ENCODE measurements at places on chromosomes 1 and 21.

DNA sequence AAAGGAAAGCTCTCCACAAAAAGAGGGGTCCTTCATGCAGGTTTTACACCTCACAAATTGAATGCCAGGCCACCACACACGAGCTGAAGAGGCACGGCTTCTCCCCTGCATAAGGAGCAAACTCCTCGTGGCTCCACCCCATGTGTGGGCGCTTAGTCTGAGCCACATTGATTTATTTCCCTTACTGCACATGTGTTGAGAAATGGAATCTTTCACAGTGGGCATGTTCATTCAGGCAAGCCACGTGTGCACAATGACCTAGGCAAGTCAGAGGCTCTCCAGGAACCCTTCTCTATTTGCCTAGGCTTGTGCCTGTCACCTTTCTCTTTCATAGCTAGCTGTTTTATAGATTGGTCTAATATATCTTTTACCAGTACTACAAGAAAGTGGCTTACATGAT lies 120.5 kb downstream of the LTN1 start:
- no peak for DNase-seq

DNA sequence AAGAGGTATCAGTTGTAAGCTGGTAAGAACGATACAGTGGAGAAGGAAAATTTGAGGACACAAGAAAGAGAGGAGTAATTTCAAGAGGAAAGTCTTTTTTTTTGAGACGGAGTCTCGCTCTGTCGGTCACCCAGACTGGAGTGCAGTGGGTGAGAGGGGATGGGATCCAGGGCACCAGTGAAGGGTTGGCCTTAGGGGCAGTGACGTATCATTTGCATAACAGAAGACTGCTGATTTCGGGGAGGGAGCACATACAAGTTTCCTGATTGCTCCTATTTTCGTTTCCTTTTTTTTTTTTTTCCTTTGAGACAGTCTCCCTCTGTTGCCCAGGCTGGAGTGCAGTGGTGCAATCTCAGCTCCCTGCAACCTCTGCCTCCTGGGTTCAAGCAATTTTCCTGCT lies 4.2 kb downstream of the S100A13 start:
- peak; percentile 72 for DNase-seq

DNA sequence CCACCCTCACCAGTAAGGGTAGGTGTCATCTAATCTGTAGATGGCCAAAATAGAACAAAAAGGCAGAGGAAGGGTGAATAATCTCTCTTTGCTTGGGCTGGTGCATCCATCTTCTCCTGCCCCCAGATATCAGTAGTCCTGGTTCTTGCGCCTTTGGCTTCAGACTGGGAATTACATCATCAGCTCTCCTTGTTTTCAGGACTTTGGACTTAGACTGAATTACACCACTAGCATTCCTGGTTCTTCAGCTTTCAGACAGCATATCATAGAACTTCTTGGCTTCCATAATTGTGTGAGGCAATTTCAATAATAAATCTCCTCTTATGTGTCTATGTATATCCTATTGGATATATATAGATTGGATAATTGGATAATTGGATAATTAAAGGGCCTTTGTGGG lies 403.0 kb upstream of the USP24 start:
- no peak for DNase-seq

- DNase-seq: peak; percentile 84
Measured at GRCh38 chr21:36155603-36156338, 853 bp upstream of the DOP1B start.

- no peak for DNase-seq
Measured at GRCh38 chr1:88204111-88204510, 480.0 kb upstream of the PKN2 start.

DNA sequence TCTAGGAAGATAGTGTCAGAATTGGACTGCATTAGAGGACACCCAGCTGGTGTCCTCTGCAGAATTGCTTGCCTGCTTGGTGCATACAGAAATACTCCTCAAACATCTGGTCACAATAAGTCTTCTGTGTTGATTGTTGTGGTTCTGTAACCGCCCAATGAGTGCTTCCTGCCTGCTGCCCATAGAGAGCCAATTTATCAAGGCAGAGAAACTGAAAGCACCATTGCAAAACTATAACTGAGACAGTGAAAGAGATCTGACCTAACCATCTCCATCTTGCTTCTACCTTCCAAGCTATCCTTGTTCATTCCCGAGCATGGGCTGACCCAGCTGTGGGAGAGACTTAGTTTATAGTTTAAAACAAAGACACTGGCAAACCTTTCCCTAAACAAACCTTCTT lies 462.4 kb upstream of the RGS18 start:
- DNase-seq: no peak

DNA sequence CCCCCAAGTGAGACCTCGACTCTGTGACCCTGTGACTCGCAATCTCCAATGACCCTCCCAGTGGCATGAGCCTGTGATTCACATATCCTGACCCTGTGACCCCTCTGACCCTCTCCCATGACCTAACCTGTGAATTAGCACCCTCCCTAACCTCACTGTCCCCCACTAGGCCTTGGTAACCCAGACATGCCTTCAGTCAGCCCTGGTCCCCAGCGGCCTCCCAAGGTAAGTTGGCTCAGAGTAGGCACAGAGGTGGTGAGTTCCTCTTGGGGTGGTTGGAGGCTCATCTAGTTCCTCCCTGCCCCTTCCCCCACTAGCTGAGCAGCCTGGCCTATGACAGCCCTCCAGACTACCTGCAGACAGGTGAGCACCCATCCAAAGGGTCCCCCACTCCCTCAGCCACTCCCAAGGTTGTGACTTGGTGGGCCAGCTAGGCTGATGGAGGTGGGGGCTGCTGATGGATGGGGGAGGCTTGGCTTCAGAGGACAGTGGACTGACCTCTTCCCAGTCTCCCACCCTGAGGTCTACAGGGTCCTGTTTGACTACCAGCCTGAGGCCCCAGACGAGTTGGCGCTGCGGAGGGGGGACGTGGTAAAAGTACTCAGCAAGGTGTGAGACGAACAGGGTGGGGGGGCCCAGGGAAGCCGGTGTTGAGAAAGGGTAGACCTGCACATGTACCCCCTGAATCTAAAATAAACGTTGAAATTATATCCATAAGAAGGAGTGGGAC lies 1.6 kb downstream of the SH3D21 start:
- DNase-seq: no peak

- no peak for DNase-seq
Measured at GRCh38 chr1:33337441-33337840, 16.5 kb upstream of the A3GALT2 start.

DNA sequence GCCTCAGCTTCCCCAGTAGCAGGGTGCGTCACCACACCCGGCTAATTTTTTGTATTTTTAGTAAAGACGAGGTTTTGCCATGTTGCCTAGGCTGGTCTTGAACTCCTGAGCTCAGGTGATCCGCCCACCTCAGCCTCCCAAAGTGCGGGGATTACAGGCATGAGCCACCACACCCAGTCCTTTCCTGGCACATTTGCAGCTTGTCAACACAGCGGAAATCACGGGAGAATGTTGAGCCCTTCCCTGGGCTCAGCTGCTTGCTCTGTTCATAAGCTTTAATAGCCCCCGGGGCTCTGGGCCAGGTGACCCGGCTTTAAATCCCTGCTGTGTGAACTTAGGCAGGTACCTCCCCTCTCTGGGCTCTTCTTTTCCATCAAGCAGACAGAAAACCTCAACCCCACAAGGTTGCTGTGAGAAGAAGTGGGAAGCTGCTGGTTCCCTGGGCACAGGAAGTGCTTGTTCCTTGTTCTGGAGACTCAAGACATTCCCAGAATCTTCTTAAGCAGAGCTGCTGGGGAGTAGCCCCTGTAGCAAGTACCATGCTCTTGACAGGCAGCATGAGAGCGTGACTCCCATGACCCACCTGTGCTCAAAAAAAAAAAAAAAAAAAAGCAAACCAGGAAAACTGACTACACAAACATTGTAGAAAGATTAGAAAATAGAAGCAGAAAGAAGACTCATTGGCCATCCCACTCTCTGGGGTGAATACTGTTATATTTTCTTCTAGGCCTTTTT lies 14.5 kb upstream of the SELENON start:
- DNase-seq: no peak

DNA sequence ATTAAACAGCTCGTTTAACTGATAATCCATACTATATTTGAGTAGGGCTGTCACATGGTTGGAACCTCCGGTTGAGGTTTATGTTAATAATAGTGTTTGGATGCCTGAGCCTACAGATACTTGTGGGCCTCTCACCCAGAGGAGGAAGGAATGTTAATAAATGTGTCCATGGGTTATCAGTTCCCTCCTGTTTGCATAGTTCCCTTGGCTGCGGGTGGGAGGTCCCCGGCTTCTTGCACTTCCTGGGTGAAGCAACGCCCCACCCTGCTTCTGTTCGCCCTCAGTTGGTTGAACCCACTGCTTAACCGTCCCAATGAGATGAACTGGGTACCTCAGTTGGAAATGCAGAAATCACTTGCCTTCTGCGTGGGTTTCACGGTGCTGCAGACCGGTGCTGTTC lies 23.6 kb upstream of the GBP1 start:
- no peak for DNase-seq

GRCh38 chr1:64663668-64664067 lies 81.2 kb upstream of the RAVER2 start:
- DNase-seq: peak; percentile 67

DNA sequence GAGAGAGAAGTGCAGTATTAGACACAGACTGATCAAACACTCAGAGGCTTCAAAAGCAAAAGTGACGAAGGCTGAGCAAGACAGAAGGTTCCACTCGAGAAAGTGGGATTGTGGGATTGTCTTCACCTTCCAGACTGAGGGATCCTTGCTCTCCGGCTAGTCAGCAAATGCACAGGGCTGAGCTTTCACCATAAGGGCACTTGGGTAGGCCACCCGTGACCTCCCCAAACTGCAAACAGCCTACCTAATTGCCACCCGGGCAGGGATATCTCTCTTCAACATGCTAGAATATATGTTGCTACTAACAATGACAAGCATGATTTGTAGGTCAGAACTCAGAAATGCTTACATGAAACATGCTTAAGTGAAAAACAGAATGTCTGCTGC lies 35.3 kb upstream of the RIPK4 start:
- DNase-seq: no peak

GRCh38 chr1:198387587-198387986 lies 152.9 kb downstream of the ATP6V1G3 start:
- peak; percentile 14 for DNase-seq

DNA sequence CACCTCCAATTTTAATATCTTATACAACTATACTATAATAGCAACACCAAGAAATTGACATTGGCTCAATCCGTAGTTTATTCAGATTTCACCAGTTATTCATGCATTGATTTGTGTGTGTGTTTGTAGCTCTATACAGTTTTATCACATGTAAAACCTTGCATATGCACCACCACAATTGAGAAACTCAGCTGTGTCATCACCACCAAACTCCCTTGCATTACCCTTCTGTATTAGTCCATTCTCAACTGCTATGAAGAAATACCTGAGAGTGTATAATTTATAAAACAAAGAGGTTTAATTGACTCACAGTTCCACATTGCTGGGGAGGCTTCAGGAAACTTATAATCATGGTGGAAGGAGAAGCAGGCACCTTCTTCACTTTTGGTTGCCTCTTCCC lies 162.1 kb downstream of the PATJ start:
- no peak for DNase-seq

GRCh38 chr1:40592107-40592803 lies 60.8 kb downstream of the ZNF684 start:
- peak; percentile 24 for DNase-seq

DNA sequence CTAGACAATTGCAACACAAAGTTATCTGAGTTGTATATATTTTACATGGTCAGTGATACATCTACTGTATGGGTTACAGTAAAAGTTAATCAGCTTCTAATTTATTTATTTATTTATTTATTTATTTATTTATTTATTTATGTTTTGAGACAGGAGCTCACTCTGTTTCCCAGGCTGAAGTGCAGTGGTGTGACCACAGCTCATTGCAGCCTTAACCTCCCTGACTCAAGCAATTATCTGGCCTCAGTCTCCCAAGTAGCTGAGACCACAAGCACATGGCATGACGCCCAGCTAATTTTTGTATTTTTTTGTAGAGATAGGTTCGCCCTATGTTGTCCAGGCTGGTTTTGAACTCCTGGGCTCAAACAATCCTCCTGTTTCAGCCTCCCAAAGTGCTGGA lies 241.6 kb downstream of the PTPRC start:
- no peak for DNase-seq

DNA sequence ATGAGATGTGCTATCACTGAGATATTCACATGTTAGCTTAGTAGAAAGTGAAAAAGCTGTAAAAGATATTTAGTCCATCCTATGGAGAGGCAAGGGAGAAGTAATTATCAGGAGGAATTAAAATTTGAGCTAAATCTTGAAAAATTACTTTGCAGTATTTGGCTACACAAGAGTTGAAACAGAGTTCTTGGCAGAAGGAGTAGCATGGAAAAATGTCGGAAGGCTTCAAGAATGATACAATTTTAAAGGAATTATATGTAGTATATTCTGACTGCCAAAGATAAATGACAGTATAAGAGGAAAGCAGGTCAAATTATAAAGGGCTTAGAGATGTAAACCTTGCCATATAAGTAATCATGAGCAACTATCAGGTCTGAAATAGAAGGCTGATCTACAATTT lies 518.9 kb downstream of the BRINP3 start:
- no peak for DNase-seq

DNA sequence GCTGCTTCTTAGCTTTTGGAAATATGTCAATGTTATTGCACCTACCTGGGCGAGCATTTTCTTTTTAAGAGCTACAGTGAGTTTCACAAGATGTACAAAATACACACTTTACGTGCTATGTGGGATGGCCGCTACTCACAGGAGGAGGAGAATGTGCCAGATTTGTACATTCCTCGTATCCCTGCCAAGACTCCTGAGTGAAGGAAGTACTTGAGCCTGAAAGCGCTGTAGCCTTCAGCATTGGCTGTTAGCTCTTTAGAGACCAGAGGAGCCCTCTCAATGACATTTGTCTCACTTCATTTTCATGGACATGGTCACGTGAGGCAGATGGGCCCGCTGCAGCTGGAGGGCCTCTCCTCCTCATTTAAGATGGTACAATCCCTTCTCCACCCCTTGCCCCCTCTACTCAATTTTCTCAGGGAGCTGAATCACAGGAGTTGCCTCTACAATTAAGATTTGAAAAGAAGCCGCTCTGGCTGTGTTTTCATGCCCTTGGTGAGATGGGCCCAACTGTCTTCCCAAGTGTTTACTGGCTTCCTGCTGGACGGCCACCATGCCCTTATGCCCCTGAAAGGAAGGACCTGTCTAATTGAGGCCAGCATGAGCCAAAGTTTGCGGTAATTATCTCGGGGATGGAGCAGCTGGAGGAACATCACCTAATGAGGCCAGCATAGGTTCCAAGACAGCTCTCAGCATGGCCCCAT lies 442.6 kb downstream of the PRDM2 start:
- no peak for DNase-seq
